ENCODE measurements at places on chromosomes 11 and 22. TPM values are rescaled to one million over a fixed set of nuclear protein-coding genes. Genes with fewer than 3 reads are reported as not detected.

GRCh38 chr11:62546244-62546928 lies at the start of gene AHNAK:
TSS of gene AHNAK (minus strand) at chr11:62546806. CDS start at chr11:62536098, 10,708 bp downstream.
- peak; percentile 94 for DNase-seq

- DNase-seq = no peak
Measured at GRCh38 chr11:30538251-30538650, 47.9 kb downstream of the MPPED2 start.

DNA sequence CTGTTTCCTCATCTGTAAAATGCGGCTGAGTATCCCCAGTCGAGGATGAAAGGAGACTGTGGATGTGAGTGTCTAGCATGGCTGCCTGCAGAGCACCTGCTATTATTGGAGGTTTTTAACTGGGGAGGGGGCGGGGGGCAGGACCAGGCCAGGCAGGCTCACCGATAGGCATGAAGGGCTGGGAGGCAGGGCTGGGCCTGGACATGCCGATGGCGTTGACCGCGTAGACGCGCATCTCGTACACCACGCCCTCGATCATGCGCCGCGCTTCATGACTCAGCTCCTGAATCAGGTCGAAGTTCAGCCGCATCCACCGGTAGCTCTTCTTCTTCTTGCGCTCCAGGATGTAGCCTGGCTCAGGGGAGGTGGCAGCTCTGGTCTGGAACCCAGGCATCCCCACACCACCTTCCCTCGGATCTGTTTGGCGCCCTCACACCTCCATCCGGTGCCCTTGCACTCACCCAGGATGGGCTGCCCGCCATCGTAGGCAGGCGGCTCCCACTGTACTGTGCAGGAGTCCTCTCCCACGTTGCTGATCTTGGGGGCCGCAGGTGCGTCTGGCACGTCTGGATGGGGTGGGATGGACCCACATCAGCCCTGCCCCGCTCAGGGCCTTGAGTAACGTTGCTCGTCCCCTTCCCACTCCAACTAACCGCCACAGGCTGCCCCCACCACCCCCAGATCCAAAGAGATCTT lies 15.1 kb downstream of the MYBPC3 start:
- DNase-seq = no peak

DNA sequence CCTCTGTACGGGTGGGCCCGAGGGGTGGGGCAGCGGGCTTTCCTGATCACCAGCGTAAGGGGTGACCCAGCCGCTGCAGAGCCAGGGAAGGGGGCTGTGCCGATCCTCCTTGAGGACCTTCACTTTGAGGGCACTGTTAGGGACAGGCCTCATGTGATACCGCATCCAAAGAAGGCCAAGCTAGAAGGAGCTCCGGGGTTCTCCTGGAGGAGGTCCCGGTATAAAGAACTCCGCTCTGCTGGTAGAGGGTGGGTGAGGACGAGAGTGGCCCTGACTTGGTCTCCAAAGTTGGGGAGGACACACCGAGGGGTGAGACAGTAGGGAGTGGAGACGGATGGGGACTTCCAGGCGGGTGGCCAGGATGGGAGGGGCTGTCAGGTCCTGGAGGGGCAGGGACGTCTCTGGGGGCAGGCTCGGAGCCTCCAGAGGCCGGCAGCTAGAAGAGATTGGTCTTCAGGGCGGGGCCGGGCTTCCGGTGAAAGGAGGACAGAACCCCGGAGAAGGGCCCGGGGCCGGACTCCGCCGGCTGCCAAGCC lies 4.6 kb downstream of the PHOX2A start:
- DNase-seq = peak; percentile 89

DNA sequence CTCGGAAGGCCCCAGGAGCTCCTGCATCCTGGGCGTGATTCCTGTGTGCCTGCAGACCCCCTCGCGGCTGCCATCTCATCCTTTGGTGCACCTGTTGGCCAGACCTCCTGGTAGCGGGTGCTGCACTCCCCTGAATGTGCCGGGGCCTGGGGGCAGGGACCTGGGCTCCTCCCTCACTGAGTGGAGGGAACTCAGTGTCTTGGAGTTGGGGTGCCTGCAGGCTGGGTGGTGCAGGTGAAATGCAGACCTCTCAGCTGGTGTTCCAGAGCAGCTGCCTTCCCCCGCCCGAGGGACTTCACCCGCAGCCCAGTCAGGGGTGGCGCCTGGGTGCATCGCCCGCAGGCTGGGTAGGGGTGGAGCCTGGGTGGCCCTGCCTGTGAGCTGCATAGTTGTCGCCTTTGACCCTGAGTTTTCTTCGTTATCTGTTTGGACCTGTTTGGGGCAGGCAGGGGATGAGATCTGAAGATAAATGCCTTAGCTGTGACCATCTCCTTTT lies 31.4 kb downstream of the LRP5 start:
- no peak for DNase-seq

- no peak for DNase-seq
Measured at GRCh38 chr11:61702701-61703312, 22.6 kb downstream of the DAGLA start.

- DNase-seq = no peak
Measured at GRCh38 chr11:46490666-46491065, 99.1 kb upstream of the CHRM4 start.

GRCh38 chr11:1335811-1336761 lies 26.7 kb upstream of the TOLLIP start:
- DNase-seq = peak; percentile 93

GRCh38 chr11:77086521-77087472 lies 15.8 kb upstream of the OMP start:
- peak; percentile 60 for DNase-seq

TPBGL gene
- not detected for total RNA-seq

PANX2 gene
- total RNA-seq = 3.0 TPM

LRRC32 gene
- total RNA-seq = 30.7 TPM

APOA4 gene
- total RNA-seq = not detected
